ENCODE measurements at places on chromosomes 6 and 20.

- no peak for DNase-seq
Measured at GRCh38 chr20:56361900-56362299, 3.1 kb downstream of the FAM210B start.

DNA sequence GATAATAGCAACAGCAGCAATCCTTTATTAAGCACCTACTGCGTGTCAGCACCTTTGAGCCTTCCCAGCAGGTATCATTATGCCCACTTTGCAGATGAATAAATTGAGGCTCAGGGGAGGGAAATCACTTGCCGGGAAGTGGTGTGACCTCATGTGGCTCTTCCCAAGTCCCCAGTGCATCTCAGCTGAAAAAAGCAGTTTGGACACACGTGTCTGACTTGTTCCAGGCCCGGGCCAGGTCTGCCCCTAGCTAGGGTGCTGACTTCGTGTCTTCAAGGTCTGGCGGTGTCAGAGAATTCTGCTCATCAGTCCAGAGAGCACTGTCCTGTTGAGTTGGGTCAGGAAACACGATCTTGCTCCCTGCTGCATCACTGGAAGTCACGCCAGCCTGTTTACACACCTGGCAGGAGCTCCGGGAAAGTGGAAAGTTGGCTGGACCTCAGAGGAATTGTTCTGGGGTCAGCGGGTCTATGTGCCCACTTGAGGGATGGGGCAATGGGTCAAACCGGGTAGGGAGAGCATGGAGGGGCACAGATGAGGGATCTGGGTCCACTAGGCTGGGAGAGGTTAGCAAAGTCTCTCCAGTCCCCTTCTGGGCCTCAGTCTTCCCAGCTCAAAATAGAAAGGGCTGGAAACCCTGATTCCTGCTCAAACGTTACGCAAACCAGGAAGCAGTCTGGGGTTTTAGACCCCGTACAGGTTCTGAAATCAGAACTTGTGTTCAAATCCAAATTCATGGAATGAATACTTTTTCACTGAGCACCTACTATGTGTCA is 10.5 kb downstream of the SLC13A3 start:
- DNase-seq: no peak

DNA sequence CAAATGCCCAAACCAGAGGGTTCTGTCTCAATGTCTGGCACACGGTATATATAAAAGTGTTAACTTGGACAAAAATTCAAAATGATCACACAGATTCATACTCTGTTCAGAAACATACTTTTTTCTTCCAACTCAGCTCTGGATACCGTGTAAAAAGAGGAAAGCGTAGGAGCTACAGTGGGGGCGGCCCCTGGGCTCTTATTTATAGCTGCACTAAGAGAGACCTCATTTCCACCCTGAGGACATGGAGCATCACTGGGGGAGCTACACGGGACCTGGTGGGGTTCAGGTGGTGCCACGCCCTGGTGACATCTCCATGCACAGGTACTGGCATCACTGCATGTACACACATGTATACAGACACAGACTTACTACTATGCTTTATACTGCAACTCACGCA is 185.9 kb upstream of the FOXQ1 start:
- DNase-seq: no peak

GRCh38 chr6:84017709-84018452 is 15.7 kb upstream of the MRAP2 start:
- DNase-seq: no peak

GRCh38 chr20:8855315-8855714 is 213.6 kb upstream of the PLCB4 start:
- DNase-seq: peak; percentile 77
